Right atrium auricular region (tissue), 2 donors: ENCODE measurements at places on chromosomes 3 and 15. TPM values are rescaled to one million over a fixed set of nuclear protein-coding genes. Genes with fewer than 3 reads are reported as not detected.

The CADM2 gene
- total RNA-seq, result 6.5 TPM

The HDC gene
- not detected for total RNA-seq

The ISLR gene
- total RNA-seq, result 51.9 TPM

The CSPG4 gene
- 55.6 TPM for total RNA-seq

The POTEB3 gene
- not detected for total RNA-seq

DNA sequence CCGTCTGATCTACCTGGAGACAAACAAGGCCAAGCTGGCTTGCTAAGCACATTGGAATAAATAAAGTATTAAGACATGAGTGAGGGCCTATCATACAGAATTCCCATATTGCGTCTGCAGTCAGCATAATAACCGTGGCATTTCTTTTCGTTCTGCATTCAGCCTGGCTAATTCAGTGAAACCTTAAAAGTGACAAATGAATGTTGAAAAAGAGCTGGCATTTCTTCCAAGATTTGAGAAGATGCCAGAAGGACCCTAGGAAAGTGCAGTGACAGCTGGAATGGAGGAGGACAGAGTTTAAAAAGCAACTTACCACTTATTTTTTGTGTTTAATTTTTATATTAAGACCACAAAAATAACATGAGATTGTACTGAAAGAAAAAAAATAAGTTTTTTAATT is 67.1 kb downstream of the SUCLG2 start:
- no peak overlapping the region for H3K4me3 ChIP-seq
- no peaks in the 10 kb centered on the region for H3K27me3 ChIP-seq
- DNase-seq, result no peak
- peaks cover 11% of the 10 kb centered on the region for H3K4me1 ChIP-seq
- H3K36me3 ChIP-seq, result no peaks in the 10 kb centered on the region

DNA sequence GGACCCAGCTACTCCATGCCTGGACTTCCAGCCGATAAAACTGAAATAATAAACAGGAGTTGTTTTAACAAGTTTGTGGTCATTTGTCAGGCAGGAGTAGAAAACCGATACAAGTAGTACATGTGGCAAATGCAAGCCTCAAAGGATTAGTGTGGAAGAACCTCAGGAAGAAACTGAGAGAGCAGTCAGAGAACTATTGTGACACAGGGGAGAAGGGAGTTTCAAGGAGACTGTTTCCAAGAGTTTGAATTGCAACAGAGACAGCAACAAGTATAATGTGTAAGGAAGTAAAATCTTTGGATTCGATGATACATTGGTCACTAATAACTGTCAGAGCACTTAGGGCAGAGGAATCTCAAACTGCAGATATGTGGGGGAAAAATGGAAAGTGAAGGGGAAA is 450.6 kb upstream of the ARHGEF26 start:
- no peak overlapping the region for H3K4me3 ChIP-seq
- H3K27ac ChIP-seq, result no peak overlapping the region
- H3K27me3 ChIP-seq, result no peaks in the 10 kb centered on the region
- H3K4me1 ChIP-seq, result no peaks in the 10 kb centered on the region
- no peaks in the 10 kb centered on the region for H3K36me3 ChIP-seq

GRCh38 chr3:156691920-156692319 is 17.5 kb downstream of the TIPARP start:
- H3K36me3 ChIP-seq, result peaks cover 31% of the 10 kb centered on the region
- H3K27me3 ChIP-seq, result no peaks in the 10 kb centered on the region
- H3K27ac ChIP-seq, result no peak overlapping the region
- DNase-seq, result no peak
- no peak overlapping the region for H3K4me3 ChIP-seq
- H3K4me1 ChIP-seq, result no peaks in the 10 kb centered on the region

DNA sequence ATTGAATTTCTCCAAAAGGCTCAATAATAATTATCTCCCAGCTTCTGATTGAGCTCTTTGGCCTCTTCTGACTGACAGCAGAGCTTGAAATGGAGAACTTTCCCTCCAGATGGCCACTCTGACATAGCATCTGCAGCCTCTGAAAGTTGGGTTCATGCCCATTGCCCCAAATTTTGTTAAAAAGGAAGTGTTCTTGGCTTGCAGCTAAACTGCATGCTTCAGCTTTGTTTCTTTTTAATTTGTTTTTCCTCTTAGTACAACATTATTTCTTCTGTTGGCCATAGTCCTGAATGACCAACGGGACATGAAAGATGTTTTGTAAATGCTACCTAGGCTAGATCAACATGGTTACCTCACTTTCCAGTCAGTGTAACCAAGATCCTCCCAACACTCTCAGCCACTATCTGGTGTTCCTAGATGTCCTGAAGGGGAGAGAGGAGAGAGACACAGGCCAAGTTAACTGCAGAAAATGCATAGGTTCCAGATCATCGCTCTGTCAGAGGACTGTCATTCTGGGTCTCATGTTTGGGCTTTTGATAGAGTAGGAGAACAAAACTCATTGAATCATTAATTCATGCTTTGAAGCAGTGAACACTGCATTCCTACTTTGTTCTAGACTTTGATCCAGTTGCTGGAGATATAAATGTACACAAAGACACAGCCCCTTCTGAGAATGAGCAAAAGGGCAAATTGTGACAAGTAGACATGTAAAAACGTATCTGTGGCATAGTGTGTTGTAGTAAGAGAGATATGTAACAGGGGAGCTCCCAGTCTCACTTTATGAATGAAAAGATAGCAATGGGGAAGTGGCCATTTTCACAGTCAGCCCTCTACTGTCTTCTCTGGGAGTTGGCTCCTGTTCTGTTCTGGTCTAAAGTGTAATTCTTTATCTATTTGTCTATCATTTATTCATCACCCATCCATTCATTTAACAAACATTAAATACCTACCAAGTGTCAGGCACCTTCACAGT is 156.2 kb downstream of the ZNF621 start:
- no peak overlapping the region for H3K4me3 ChIP-seq
- H3K27me3 ChIP-seq, result no peaks in the 10 kb centered on the region
- DNase-seq, result no peak
- H3K36me3 ChIP-seq, result no peaks in the 10 kb centered on the region
- H3K27ac ChIP-seq, result no peak overlapping the region

- H3K36me3 ChIP-seq, result no peaks in the 10 kb centered on the region
- no peak overlapping the region for H3K4me3 ChIP-seq
- H3K4me1 ChIP-seq, result no peaks in the 10 kb centered on the region
- H3K27ac ChIP-seq, result no peak overlapping the region
Measured at GRCh38 chr15:29046281-29046810, 160.6 kb downstream of the APBA2 start.

GRCh38 chr3:47782446-47783308 is 984 bp upstream of the SMARCC1 start:
- no peaks in the 10 kb centered on the region for H3K27me3 ChIP-seq
- no peaks in the 10 kb centered on the region for H3K36me3 ChIP-seq
- peak overlapping the region; percentile 96 for H3K4me3 ChIP-seq
- no peak for DNase-seq

DNA sequence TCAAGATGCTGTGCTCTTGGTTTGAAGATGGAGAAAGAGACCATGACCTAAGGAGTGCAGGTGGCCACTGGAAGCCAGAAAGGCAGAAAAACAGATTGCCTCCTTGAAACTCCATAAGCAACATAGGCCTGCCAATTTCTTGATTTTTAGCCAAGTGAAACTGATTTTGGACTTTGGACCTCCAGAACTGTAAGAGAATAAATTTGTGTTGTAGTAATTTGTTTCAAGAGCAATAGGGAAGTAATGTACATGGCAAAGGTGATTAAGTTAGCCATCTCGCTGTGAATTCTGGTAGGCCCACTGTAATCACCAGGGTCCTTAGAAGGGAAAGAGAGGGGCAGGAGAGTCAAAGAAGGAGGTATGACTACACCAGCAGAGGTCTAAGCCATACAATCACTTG is 238.8 kb downstream of the CNTN3 start:
- no peaks in the 10 kb centered on the region for H3K27me3 ChIP-seq
- no peak overlapping the region for H3K4me3 ChIP-seq
- no peaks in the 10 kb centered on the region for H3K4me1 ChIP-seq
- DNase-seq, result no peak

DNA sequence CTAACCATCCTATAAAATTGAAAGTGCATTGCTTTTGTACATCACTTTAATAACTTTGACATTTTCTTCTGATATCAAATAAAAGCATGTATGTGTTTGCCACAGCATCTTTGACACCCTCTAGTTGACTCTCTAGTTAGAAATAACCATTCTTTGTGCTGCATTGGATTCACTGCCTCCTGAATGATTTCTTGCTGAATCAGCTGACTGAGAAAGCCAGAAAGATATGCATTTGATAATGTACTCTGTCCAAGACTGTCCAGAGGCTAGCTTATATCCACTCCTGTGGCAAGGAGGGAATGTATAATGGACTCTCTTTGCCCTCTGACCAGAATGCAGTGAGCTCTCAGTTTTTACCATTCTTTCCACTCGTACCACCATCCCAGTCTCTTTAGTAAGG is 6.2 kb downstream of the RAB11A start:
- H3K27ac ChIP-seq, result no peak overlapping the region
- H3K36me3 ChIP-seq, result peaks cover 39% of the 10 kb centered on the region
- H3K27me3 ChIP-seq, result no peaks in the 10 kb centered on the region
- H3K4me3 ChIP-seq, result no peak overlapping the region
- no peaks in the 10 kb centered on the region for H3K4me1 ChIP-seq

GRCh38 chr3:127211118-127212060 is 18.5 kb downstream of the PRR23E start:
- no peak overlapping the region for H3K4me3 ChIP-seq
- no peak overlapping the region for H3K27ac ChIP-seq
- H3K4me1 ChIP-seq, result no peaks in the 10 kb centered on the region
- no peaks in the 10 kb centered on the region for H3K27me3 ChIP-seq
- no peaks in the 10 kb centered on the region for H3K36me3 ChIP-seq

DNA sequence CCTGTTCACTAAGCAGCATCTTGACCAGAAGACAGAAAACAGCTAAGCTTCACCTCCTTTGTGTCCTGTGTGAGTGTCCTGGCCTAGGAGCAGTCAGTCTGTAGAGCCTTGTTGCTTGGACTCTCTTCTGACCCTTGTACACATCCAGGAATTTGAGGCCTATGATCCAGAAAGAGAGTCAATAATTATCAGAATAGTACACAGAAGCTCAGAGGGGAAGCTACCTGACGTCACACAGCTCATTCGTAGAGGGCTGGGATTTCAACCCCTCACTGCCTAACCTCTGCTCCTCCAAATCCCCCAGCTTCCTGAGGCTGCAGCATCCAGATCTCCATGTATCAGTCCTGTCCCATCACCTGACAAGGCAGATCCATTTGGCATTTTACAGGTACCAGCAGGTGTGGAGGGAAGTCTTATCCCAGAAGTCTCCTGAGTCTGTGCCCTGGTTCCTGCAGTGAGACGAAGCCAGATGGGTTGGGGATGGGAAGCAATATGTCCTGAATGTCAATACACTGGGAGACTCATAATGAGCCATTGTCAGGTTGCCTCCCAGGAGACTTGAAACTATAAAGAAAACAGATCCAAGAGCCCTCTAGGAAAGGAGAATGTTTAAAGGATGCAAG is 203.1 kb downstream of the MINAR1 start:
- no peaks in the 10 kb centered on the region for H3K36me3 ChIP-seq
- no peak overlapping the region for H3K4me3 ChIP-seq
- no peaks in the 10 kb centered on the region for H3K4me1 ChIP-seq
- H3K27me3 ChIP-seq, result no peaks in the 10 kb centered on the region
